ENCODE measurements at places on chromosomes 5 and 9. TPM values are rescaled to one million over a fixed set of nuclear protein-coding genes. Genes with fewer than 3 reads are reported as not detected.
A peak's percentile ranks its signal among the peaks of the same experiment; 100 is the strongest.

PDZD2 gene
- total RNA-seq, result 19.8 TPM

DNA sequence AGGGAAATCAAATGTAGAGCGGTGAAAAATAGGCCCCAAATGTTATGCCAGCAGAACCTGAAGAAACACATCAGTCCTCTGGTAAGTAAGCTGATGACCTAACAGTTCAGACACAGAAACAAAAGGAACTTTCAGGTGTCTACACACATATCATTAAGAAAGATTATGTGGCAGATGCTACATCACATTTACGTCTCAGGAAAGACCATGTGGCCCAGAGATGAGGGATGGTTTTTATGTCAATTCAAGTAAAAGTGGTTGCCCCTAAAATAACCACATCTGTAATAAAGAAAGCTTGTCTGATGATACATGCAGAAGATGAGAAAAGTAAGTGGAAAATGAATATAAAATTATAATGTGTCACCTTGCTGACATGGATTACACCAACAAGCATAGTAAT, 31.4 kb downstream of the GNAQ start:
- no peak overlapping the region for H3K27ac ChIP-seq
- no peak for DNase-seq
- H3K4me1 ChIP-seq, result peaks cover 9% of the 10 kb centered on the region
- no peaks in the 10 kb centered on the region for H3K27me3 ChIP-seq

GRCh38 chr9:137948642-137949041, 71.1 kb downstream of the CACNA1B start:
- DNase-seq, result no peak
- H3K4me1 ChIP-seq, result no peaks in the 10 kb centered on the region
- no peak overlapping the region for H3K4me3 ChIP-seq
- peaks cover 16% of the 10 kb centered on the region for H3K36me3 ChIP-seq
- H3K27ac ChIP-seq, result no peak overlapping the region

DNA sequence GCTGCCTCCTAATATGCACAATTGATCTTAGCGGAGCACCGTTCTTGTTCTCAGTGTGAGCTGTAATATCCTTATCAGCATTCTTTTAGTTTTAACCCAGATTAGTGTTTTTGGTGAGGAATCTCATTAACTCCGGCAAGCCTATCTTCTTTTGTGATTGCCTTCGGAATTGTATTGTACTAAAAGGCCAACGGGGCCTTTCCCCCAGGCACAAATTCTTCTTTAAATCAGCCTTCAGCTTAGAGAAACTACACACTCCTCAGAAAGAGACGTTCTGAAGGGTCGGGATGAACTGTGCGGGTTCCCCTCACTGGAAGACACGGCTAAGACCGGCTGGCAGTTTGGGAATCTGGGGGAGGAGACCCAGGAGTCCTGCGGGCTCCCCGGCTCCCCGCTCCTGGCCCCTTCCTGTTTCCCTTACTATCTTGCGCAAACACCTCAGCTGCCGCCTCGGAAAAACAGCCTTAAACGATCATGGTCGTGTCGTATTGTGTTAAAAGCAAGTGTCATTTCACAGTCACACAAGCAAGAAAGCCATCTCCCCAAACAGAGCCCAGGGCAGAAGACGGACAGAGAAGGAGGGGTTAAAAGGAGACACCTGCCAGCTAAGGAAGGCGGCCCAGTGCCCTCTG, 353.1 kb upstream of the IRX2 start:
- no peaks in the 10 kb centered on the region for H3K36me3 ChIP-seq
- no peak for DNase-seq
- H3K27me3 ChIP-seq, result no peaks in the 10 kb centered on the region

DNA sequence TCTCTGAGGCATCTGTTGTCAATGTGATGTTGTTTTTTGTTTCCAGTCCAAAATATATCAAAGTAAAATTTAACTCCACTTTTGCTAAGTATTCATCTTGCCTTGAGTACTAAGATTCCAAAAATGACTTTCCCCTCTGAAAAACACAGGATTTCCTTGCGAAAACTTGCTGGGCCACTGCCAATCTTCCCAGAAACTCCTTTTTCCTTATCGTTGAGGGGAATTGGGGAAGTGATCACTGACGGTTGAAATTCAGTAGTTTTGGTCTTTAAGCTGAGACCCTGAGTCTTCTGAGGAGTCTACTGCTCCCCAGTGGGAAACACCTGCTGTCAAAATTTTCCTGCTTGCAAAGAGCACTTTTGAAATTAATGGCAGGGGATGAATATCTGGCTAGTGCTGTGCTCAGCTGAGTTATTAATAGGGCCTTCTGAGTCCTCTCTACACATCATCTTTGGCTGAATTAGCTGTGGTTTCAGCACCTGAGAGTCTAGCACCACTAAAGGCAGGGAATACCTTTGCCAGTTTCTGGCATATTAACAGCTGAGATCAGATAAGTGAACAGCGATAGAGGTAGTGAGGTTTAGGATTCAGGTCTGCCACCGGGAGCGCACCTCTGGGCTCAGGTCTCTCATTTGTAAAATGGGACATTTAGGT, 18.0 kb downstream of the TLR4 start:
- H3K27me3 ChIP-seq, result no peaks in the 10 kb centered on the region
- no peak overlapping the region for H3K27ac ChIP-seq
- H3K4me3 ChIP-seq, result no peak overlapping the region
- H3K36me3 ChIP-seq, result no peaks in the 10 kb centered on the region

- H3K27ac ChIP-seq, result 0 out of 2 replicates have a peak overlapping the region, but pooled peaks have one; percentile 26
- peak; percentile 10 for DNase-seq
- no peaks in the 10 kb centered on the region for H3K27me3 ChIP-seq
- no peaks in the 10 kb centered on the region for H3K36me3 ChIP-seq
- H3K4me1 ChIP-seq, result peaks cover 19% of the 10 kb centered on the region
Measured at GRCh38 chr5:96743065-96743768, 64.5 kb downstream of the ERAP1 start.

All from GM23338 (cell line).